Putamen (tissue), 1 donor: ENCODE measurements at places on chromosomes 7 and 10.

- peak; percentile 46 for DNase-seq
Observed at GRCh38 chr10:62610649-62611229, 193.8 kb upstream of the ADO start.

DNA sequence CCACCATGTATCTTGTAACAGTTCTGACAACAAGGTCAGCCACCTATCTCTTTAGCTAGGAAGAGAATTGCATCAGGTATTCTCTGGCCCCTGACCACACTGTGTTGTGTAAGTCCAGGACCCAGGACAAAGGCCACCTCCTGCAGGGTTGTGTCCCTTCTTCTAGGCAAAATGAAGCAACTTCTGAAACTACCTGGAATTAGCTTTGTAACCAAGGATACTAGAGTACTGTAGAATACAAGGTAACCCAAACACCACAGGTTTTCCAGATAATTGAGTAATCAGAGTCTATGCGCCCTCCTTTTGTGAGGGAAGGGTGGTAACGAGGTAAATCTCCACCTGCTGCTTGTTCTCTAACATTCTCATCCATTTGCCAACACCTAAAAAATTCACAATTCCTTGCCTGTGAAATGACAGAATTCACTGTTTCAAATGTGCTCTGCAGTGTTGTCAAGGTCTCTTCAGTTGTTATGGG, 51.7 kb downstream of the SGMS1 start:
- DNase-seq, result no peak

DNA sequence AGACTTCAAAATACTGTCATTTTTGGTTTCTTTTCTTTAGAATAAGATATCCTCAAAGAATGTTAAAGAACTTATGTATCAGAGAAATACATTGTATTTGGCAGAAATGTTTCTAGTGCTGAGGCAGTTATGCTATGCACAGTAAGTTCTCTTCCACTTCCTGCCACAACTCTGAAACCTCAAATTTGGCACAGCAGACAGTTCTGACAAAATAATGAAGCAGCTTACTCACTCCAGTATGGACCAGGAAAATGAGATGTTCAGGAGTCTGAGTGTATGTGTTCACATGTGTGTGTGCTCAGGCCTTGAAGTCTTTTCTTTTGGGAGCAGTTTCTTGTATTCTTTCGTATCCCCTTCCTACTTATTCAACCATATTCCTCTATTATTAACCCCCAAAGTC, 197.0 kb upstream of the AGK start:
- no peak for DNase-seq

DNA sequence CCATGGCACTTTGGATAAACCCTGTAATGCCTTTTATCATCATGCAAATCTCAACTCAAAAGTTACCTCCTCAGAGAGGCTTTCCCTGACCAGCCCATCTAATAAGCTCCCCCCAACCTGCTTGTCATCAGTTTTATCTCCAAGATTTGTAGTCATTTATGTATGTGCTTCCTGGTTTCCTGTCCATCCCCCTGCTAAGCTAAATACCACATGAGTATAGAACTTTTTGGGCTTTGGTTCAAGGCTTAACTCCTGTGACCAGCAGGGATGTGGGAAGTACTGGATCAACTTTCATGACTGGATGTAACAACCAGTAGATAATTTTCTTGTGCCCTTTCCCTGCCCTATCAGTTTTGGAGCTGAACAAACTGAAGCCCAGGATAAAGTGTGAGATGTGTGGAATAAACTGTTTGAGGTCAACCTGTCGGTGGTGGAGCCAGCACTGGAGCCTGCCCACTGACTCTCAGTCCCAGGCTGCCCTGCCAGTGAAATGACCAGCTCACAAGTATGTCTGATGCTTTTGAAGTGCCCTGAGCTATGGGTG, 148.6 kb downstream of the CYP26A1 start:
- DNase-seq, result no peak

DNA sequence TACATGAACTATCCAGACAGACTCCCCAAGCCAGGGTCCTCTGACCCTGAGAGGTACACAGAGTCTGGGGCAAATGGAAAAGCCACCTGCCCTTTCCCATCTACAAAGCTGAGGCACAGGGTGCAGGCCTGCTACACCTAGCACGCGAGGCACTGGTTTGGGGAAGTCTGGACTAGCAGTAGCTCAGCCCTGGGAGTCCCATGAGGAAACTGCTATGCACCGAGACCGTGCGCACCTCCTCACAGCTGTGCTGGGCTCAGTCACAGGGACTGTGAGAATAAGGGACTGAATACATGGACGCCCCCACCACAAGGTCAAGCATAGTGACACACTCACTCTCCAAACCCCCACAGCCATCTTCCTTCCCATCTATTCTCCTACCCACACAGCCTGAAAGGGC, 8.2 kb downstream of the MAT1A start:
- DNase-seq, result no peak

GRCh38 chr10:69810675-69811397, 9.1 kb downstream of the COL13A1 start:
- DNase-seq, result no peak

DNA sequence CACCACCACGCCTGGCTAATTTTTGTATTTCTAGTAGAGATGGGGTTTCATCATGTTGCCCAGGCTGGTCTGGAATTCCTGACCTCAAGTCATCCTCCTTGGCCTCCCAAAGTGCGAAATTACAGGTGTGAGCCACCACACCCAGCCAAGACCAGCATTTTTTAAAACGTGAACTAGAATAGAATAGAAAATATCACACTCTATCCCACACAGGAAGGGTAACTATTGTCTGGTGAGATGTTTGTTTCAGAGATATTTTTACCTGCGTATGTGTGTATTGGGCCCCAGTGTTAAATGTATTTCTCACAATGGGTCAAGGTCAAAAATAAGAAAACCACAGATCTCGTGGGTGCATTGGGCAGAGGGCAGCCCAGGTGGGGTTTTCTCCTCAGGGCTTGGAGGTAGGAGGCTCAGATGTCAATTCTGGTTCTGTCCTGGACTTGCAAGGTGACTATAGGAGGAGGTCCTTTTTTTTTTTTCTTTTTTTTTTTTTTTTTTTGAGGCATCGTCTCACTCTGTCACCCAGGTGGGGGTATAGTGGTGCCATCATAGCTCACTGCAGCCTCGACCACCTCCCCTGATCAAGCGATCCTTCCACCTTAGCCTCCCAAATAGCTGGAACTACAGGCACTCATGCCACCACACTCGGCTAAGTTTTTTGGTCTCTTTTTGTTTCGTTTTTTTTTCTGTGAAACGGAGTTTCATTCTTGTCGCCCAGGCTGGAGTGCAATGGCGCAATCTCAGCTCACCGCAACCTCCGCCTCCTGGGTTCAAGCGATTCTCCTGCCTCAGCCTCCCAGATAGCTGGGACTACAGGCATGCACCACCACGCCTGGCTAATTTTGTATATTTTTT, 19.0 kb downstream of the SH2B2 start:
- no peak for DNase-seq

DNA sequence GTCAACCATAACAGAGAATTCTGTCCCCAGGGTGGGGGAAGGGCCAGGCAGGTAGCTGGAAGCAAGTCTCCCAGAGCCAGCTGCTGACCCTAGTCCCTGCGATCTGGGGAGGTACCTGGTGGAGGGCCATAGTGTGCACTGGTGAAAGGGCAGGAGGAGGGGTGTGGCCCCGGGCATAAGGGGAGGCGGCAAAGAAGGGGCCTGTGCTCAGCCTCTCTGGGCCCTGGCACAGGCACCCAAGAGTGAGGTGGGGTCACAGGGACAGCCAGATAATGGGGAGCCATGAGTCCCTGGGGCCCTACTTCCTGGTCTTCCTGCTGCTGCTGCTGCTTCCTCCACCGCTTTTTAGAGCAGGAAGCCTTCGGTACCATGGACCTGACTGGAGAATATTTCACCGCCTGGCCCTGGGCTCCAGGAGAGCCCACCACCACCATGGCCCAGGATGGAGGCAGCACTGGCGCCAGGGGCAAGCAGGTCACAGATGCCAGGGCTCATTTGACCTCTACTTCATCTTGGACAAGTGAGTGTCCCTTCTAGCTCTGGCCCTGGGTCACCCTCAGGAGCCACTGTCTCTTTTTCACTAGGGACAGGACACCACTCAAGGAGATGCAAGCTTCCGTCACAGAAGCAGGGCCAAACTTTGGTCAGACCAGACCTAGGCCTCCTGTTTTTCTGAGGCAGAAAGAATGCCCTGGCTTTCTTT, at the start of gene ANTXRL:
Gene ANTXRL (plus strand): TSS at position 7 of the 703 bp plus-strand sequence. CDS start 266 bp downstream, at position 273.
- DNase-seq, result no peak

- DNase-seq, result no peak
Observed at GRCh38 chr10:79321494-79321882, 25.8 kb upstream of the PPIF start.

DNA sequence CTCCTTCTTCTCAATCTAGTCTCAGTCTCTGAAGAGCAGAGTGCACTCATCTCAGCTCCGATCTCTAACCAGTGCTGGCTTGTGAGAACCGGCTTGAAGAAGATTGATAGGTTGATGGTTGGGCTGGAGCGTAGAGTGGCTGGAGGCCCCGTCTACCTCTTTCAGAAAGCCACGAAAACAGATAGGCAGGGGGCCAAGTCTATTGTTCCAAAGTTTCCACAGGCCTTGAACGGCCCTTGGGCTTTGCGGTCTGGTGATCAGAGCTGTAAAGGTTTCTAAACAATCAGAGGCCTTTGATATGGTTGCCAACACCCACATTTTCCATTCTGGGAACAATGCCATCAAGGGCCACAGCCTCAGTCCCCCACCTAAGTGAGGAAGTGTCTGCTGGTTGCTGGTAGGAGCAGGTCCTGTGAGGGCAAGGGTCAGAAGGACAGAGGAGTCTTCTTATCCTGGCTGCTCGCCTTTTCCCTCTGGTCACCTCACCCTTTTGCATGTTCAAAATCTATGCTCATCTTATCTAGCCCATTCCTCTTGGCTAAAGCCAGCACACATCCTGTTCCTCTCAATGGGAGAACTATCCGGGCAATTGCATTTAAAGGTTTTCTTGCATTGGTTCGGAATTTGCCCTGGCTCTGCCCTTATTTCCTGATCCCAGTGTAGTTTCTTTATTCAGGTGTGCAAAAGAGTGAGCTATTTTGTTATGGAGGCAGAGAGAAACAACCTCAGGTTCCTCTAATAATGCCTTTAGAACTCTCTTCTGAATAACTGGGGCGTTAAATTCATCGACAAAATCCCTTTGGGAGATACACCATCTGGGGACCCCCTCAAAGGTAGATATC, 70.3 kb upstream of the KMT2E start:
- peak; percentile 19 for DNase-seq

DNA sequence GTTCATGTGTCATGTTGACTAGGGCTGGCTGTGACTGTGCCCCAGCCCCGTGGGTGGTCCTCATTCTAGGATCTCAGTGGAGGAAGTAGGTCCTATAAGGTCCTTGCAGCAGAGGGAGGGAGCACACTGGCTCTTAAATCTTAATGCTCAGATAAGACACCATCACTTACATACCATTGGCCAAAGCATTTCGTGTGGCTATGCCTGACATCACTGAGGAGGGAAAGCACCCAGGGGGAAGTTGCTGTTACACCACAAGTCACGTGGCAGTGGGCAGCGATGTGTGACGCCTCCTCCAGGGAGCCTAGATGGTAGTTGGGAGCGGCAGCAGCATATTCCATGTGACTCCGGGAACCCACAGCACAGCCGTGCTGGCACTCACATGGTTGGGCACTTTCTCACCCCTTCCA, 224.7 kb upstream of the SH2B2 start:
- no peak for DNase-seq

GRCh38 chr10:7593063-7593462, 73.7 kb downstream of the ITIH5 start:
- DNase-seq, result peak; percentile 28

GRCh38 chr10:126108693-126109092, 212.3 kb downstream of the FANK1 start:
- no peak for DNase-seq

DNA sequence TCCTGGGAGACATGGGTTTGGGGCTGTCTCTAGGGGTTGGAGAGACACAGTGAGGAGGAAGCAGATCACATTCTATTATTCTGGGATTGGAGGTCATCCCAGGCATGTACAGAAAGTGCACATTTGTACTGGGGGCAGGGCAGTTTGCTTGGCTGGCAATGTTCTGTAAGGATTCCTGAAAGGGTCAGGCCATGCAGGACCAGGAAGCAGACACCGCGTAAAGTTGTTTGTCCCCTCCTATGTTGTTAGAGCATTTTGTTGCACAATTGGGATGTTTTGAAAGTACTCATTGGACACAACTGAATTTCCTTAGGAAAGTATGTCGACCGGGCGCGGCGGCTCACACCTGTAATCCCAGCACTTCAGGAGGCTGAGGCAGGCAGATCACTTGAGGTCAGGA, 12.5 kb downstream of the LYZL2 start:
- DNase-seq, result no peak

- no peak for DNase-seq
Observed at GRCh38 chr10:128059266-128059981, 66.8 kb downstream of the MKI67 start.

- peak; percentile 80 for DNase-seq
Observed at GRCh38 chr10:78184851-78185692, 151.4 kb downstream of the RPS24 start.
